ENCODE measurements at places on chromosomes 6 and 20. TPM values are rescaled to one million over a fixed set of nuclear protein-coding genes. Genes with fewer than 3 reads are reported as not detected.
A peak's percentile ranks its signal among the peaks of the same experiment; 100 is the strongest.

GRCh38 chr6:157712585-157713295 lies 110.3 kb upstream of the SNX9 start:
- DNase-seq: no peak

GRCh38 chr6:155245193-155245592 lies 18.6 kb upstream of the CLDN20 start:
- DNase-seq: no peak

DNA sequence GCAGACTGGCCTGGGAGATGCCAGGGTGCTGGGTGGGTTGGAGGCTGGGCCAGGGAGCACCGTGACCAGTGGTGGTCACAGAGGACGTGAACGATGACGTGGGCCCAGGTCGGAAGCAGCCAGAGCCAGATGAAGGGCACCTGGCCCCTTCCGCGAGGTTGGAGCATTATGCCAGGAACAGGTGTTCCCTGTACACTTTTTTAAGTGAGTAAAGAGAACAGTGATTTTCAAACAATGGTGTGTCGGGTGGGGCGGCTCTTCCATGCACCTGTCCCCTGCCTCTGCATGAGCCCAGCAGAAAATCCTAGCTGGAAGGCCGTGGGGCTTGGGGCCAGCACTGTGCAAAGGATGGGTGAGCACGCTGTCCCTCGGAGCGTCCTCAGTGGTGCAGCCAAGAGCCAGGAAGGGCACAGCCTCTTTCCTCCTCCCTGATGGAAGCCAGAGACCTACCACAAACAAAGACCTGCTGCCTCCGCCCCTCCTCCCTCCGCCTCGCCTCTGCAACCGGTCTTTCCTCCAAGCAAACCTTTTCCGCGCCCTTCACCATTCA lies 350.5 kb downstream of the ZFAND3 start:
- no peak for DNase-seq

DNA sequence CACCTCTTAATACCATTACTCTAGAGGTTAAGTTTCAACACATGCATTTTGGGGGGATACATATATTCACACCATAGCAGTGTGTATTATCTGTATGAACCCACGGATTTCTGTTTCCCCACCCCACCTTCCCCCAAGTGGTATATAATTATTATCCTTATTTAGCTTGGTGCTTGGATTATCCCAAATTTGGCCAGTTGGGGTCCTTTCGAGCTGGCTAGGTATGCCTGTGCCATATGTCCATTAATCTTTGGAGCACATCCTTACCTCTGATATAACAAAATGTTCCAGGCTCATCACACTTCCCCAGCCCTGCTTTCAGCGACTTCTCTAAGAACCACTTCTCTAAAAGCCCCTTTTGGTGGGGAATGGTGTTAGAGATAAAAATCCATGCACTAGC lies 118.7 kb upstream of the MLIP start:
- no peak for DNase-seq

GRCh38 chr6:27840572-27840971 lies 71.6 kb downstream of the OR2B2 start:
- no peak for DNase-seq

- no peak for DNase-seq
Observed at GRCh38 chr6:24554474-24554873, 59.7 kb downstream of the ALDH5A1 start.

- DNase-seq: no peak
Observed at GRCh38 chr20:46545827-46546138, 4.7 kb downstream of the OCSTAMP start.

- DNase-seq: no peak
Observed at GRCh38 chr6:49698478-49698877, 14.9 kb downstream of the CRISP2 start.

GRCh38 chr6:81309811-81310210 lies 442.7 kb downstream of the TENT5A start:
- DNase-seq: peak; percentile 2

GNMT gene
- polyA plus RNA-seq: 0.36 TPM

DNAH8 gene
- polyA plus RNA-seq: not detected

SLC35F1 gene
- not detected for polyA plus RNA-seq

CLPSL2 gene
- polyA plus RNA-seq: not detected

Measured in IMR-90 (cell line).